Stimulated activated CD4-positive, alpha-beta T cell treated with anti-CD3 and anti-CD28 coated beads, TNF-alpha, amount 100 ng/mL, for 24 hours (primary cell): ENCODE measurements at places on chromosomes 5 and 9.

DNA sequence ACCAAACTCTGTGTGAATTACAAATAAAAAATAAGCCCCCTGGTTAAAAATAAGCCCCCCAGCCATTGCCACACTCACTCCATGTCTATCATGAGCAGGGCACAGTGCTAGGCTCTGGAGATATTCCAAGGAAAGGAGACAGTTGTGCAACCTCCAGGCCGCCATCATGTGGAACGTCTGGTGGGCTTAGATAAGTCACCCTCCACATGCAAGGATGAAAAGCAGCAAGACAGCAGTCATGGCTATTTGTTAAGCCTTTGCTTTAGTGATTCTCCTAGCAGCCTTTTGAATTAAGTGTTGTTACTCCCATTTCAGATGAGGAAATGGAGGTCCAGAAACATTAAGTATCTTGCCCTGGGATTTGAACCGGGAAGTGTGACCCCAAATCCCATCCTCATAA, 94.8 kb downstream of the DCP2 start:
- no peak for DNase-seq

DNA sequence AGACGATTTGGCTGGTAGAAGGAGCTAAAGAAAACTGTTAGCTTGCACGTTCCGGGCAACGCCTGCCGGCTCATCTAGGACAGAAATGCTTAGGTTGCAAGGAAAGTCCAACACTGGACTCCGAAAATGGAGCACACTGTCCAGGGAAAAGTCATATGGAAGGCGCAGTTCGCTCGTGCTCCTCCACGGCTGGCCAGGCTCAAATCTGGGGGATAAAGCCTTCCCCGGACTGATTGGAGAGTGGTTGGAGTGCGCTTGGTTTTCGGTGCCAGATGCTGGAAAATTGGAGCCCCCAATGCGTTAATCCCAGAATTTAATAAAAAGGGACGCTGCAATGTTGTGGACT, 955 bp downstream of the CDH6 start:
- no peak for DNase-seq

DNA sequence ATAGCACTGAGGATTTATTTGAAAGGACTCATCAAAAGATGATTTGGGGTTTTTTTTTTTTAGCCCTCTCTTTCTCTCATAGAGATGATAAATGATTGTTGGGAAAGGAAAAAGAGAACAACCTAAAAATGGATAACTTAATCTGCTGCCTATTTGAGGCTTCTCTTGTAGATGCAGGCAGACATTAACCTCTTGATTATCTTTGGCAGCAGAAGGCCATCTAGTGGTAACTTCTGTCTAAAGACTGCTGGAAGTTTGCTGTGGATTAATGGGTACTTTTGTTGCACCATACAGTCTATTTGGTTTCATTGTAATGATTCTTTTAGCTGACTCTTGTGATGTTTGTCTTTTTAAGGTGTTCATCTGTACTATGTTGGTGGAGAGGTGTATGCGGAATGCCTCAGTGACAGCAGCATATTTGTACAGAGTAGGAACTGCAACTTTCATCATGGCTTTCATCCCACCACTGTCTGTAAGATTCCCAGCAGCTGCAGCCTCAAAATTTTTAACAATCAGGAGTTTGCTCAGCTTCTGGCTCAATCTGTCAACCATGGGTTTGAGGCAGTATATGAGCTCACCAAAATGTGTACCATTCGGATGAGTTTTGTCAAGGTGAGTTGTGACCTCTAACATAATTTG, 18.8 kb downstream of the SMIM32 start:
- no peak for DNase-seq

- no peak for DNase-seq
These were observed 4.1 kb downstream of the SWI5 start for GRCh38 chr9:128280084-128280622.
